ENCODE measurements at places on chromosomes 3 and 15.

- no peak for DNase-seq
These were observed 13.2 kb upstream of the GOLM2 start for GRCh38 chr15:44275150-44275830.

GRCh38 chr3:58617338-58617761, 40.2 kb upstream of the FAM107A start:
- DNase-seq: no peak

- DNase-seq: no peak
These were observed 129.7 kb upstream of the CDIN1 start for GRCh38 chr15:36449662-36450145.

DNA sequence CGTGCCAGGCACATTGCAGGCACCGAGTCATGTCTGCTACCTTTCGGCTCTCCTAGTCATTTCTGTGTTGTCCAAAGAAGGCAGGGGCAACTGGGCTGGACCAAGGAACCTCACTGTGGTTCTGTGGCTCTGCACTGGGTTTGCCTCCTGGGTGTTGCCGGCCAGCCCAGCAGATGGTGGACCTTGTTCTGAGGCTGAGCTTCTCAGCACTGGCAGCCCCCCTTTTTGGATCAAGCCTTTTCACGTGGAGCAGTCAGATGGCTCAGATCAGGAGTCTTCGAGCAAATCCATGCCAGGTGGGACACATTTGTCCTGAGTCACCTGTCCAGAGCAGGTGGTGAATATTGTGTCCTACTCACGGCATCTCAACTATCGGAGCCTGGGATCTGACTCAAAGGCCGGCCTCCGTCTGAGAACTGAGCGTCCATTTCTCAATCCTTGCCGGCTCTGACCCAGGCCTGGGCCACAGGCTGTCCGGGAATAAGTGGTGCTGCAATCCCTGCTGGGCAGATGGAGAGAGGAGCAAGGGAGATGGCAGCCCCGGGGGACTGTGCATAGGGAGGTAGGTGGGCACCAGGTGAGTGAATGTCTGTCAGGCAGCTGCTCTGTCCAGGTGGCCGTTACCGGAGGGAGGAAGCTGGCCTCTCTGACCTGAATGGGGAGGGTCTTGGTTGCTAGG, at the start of gene IL16:
Gene IL16, plus strand, starts transcription at position 304 of the 679 bp plus-strand sequence. CDS start 28,521 bp downstream, outside the sequence.
- DNase-seq: no peak

GRCh38 chr15:67413770-67414390, 107.1 kb upstream of the C15orf61 start:
- DNase-seq: no peak

- no peak for DNase-seq
These were observed 15.8 kb downstream of the RBP1 start for GRCh38 chr3:139523718-139524117.

GRCh38 chr3:63862804-63863149, 828 bp downstream of the THOC7 start:
- no peak for DNase-seq

DNA sequence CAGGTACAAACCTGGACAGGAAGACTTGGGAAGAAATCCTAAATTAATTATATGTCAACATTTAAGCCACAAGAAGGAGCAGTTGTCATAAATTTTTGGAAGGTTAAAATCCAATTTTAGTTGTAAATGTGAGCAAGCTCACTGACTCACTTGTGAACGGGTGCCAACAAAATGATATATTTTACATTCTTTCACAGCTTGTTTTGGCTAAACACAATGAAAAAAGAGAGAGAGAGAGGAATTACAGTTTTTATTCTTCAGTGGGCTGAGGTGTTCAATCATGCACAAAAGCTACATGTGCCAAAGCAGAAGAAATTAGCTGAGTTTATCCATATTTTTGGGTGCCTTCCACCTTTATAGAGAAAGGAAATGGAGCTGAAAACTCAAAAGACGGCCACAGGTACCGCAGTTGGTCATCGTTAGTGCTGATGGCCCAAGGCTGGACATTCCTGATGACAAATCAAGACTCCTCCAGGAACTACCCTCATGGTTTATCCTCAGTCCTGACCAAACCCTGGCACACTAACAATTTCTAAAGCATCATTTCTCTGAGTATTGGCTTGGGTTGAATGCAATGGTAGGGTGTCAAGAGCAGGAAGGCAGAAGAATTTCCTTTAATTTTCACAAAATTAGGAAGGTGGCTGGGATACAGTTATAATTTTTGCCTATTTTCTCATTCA, 37.6 kb upstream of the WNT5A start:
- no peak for DNase-seq

- DNase-seq: no peak
These were observed 193.8 kb downstream of the RORA start for GRCh38 chr15:61035311-61035710.

- no peak for DNase-seq
These were observed 530.0 kb downstream of the EPHB1 start for GRCh38 chr3:135325096-135325495.

- no peak for DNase-seq
These were observed 8.9 kb upstream of the SEMA5B start for GRCh38 chr3:123036352-123037014.

- DNase-seq: peak; percentile 49
These were observed 30.7 kb upstream of the WDR49 start for GRCh38 chr3:167684388-167684993.

- DNase-seq: no peak
These were observed 48.3 kb upstream of the TRIM42 start for GRCh38 chr3:140629357-140630137.

DNA sequence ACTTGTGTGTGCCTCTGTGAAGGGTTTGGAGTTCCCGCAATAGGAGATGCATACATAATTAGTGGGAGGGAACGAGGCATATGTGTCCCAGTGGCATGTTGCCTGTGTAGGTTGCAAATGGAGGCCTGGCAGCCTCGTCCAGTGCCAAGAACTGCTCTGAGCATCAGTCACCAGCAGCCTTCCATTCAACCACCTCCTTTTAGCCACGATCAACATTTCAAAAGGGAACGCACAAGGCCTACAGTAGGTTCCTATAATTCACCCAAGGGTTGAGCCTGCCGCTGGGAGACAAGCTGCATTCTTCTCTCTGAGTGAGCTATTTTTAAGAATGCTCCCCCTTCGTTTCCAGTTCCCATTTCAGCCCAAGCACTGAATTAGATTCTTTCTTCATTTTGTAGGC, 78.8 kb upstream of the CTNNB1 start:
- no peak for DNase-seq

- DNase-seq: no peak
These were observed 275.5 kb downstream of the FAM43A start for GRCh38 chr3:194961149-194961548.

GRCh38 chr15:47689660-47690059, 27.6 kb upstream of the SEMA6D start:
- DNase-seq: no peak

GRCh38 chr3:16789344-16790120, 95.2 kb upstream of the PLCL2 start:
- DNase-seq: no peak

DNA sequence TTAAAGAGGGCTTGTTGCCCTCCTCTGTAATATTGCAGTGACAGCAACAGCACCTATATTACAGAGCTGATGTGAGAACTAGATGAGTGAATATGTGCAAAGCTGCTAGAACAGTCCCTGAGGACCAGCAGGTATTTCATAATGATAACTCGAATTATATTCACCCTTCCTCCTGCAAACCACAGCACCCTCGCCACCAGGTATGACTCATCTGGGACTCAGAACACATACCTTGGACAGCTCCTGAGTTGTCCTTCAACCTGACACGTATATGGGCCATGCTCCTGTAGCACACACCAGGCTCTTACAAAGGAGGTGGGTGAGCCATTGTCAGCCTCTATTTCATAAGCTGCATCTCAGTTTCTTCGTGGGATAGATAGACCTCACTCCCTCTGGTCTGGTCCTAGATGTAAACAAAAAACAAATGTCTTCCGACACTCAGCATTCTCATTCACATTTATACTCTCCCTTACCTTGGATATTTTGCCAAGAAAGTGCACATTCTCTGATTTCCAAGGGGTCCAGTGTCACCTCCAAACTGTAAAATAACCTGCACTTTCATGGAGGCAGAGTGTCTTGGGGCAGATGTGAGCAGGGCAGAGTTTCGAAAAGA, 124.5 kb downstream of the TLE3 start:
- DNase-seq: peak; percentile 4

- no peak for DNase-seq
These were observed 7.6 kb upstream of the TRH start for GRCh38 chr3:129966876-129967275.

DNA sequence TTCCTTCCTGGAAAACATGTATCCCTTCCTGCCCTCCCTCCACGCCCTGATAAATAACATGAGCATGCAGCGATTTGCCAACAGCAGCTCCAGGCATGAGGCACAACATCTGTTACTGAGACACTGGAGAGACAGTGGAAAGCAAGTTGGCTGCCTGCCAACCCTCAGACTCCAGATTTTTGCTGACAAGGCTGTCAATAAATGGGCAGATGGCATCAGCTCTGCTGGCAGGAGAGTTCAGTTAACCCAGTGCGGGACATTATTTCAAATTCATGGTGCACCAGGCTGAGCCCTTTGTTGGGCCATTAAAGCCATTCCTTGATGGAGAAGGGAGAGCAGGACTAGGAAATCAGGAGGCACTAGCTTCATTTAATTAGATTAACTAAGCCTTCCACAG, 293.3 kb downstream of the MEX3B start:
- no peak for DNase-seq

- DNase-seq: no peak
These were observed 52.5 kb downstream of the EOMES start for GRCh38 chr3:27669591-27669990.

DNA sequence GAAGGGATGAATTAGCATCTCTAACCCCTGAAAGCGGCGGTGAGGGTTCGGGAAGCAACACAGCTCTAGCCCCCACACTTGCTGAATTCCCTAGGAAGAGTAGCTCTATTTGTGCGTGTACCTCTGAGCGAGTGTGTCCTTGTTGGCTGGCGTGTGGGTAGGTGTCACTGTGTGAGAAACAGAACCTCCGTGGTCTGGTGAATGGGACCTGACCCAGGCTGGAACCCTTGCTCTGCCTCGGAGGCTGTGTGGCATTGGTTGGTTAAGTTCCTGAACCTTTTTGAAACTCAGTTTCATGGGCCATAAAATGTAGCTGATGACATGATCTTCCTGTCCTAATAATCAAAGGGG, 414 bp upstream of the TMEM115 start:
- DNase-seq: no peak

DNA sequence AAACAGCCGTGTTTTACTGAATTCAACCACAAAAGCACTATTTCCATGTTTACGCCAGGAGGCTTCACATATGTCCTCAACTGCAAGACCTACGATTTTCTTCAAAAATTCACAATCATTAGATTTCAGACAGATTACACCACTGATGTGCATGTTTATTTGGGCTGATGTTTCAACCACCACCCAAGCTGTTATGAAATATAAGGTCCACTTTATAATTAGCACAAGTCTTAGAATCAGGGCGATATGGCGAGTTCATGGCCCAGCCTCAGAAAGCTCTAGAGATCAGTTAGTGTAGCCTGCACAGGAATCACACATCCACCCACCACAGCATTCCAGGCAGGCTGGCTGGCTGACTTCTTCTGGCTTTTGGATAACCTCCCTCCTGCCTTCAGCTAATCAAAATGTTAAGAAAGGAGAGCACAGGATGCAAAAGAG, 15.4 kb downstream of the SH3BP5 start:
- DNase-seq: no peak

GRCh38 chr3:64152086-64152485, 73.2 kb downstream of the PRICKLE2 start:
- no peak for DNase-seq

DNA sequence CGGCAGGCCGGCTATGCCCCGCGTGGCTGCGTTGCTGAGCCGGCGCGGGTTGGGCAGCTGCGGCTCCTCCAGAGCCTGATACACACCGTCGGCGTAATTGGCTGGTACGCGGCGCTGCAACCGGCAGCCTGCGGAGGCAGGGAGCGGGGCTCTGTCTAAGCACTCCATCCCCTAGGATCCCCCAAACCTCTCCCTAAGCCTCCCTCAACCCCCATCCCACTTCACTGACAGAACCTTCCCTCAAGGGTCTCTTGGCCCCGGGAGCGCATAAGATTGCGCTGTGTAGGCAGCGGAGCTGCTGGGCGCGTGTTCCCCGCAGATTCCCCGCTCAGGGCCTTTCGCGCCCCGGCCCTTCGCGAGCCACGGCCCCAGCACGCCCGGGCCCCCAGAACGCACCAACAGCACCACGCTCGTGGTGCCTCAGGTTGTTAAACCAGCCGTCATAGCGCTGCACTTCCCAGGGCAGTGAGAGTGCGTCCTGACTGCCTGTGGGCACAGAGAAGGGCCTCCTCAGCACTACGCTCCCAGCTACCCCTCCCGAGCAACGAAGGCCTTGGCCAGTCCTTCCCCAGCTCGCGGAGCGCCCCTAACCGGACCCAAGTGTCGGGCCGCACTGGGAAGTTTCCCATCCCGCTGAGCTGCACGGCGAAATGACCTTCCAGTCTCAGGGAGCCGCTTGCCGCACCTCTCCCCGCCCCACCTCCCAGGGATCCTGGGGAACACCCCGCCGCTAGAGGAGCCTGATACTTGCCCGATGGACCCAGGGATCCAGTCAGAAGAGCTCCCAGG, 1.2 kb downstream of the DUOX2 start:
- DNase-seq: no peak

GRCh38 chr3:12829886-12830784, 11.2 kb downstream of the RPL32 start:
- DNase-seq: no peak

- DNase-seq: peak; percentile 46
These were observed 108.9 kb downstream of the FBLN2 start for GRCh38 chr3:13657660-13658435.

GRCh38 chr3:181710345-181711291, 1.1 kb upstream of the SOX2 start:
- DNase-seq: no peak

GRCh38 chr3:157040456-157040855, 119.5 kb downstream of the CCNL1 start:
- no peak for DNase-seq

GRCh38 chr3:105483476-105483875, 116.8 kb downstream of the ALCAM start:
- no peak for DNase-seq

DNA sequence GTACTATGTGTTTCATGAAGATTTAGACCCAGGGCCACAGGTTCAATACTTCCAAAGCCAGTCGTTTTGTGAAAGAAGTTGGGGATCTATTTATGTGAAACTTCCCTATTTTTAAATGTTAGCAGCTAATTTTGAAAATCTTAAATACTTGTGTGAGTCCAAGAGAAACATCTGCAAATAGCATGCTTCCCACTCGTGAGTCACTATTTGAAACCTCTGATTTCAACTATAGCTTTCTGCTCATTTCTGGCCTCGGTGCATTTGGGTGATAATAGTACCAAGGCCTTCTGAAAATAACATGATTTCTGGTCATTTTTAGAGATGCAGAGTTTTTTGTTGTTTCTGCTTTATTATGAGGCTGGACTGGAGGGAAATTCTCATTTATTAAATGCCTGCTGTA, 110.0 kb downstream of the OPA1 start:
- no peak for DNase-seq

- DNase-seq: no peak
These were observed 215.6 kb upstream of the UMPS start for GRCh38 chr3:124514683-124515082.

DNA sequence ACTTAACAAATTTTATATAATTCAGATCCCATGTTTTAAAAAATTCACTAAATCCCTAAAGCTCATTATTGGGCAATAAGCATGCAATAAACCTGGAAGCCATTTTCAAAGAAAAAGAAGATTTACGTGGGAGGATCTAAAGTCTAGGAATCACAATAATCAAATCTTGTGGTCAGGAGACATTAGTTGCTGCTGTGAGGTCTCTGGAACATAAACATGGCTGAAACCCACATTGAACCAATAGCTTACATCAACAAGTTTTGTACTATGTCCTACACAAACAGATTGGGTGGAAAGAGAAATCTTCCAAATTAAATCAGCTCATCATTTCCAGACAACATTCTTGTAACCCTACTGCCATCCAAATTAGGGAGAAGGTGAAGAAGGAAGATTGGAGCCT, 121.9 kb upstream of the EPHA3 start:
- DNase-seq: no peak
